ENCODE measurements at places on chromosomes 4 and X. TPM values are rescaled to one million over a fixed set of nuclear protein-coding genes. Genes with fewer than 3 reads are reported as not detected.

GRCh38 chrX:2446815-2447214 is 54.0 kb downstream of the DHRSX start:
- no peak overlapping the region for H3K27ac ChIP-seq
- H3K4me1 ChIP-seq, result no peaks in the 10 kb centered on the region
- no peaks in the 10 kb centered on the region for H3K36me3 ChIP-seq
- H3K27me3 ChIP-seq, result no peaks in the 10 kb centered on the region
- no peak overlapping the region for H3K4me3 ChIP-seq
- no peak for DNase-seq

GRCh38 chrX:63506320-63506719 is 155.2 kb upstream of the SPIN4 start:
- DNase-seq, result peak; percentile 44
- H3K4me1 ChIP-seq, result peaks cover 21% of the 10 kb centered on the region
- H3K27me3 ChIP-seq, result no peaks in the 10 kb centered on the region
- no peak overlapping the region for H3K4me3 ChIP-seq
- no peaks in the 10 kb centered on the region for H3K36me3 ChIP-seq

GRCh38 chrX:24676403-24677024 is 17.2 kb upstream of the POLA1 start:
- DNase-seq, result peak; percentile 37
- H3K4me1 ChIP-seq, result no peaks in the 10 kb centered on the region
- H3K27ac ChIP-seq, result no peak overlapping the region

- H3K4me3 ChIP-seq, result no peak overlapping the region
- no peak overlapping the region for H3K27ac ChIP-seq
- H3K4me1 ChIP-seq, result peaks cover 2% of the 10 kb centered on the region
- DNase-seq, result peak; percentile 71
- no peaks in the 10 kb centered on the region for H3K36me3 ChIP-seq
- H3K27me3 ChIP-seq, result peaks cover 3% of the 10 kb centered on the region
Measured at GRCh38 chr4:68175562-68176155, 46.0 kb upstream of the TMPRSS11F start.

- H3K4me3 ChIP-seq, result no peak overlapping the region
- no peaks in the 10 kb centered on the region for H3K4me1 ChIP-seq
- no peaks in the 10 kb centered on the region for H3K27me3 ChIP-seq
- no peak overlapping the region for H3K27ac ChIP-seq
Measured at GRCh38 chrX:52574416-52575275, 57.8 kb upstream of the XAGE1B start.

DNA sequence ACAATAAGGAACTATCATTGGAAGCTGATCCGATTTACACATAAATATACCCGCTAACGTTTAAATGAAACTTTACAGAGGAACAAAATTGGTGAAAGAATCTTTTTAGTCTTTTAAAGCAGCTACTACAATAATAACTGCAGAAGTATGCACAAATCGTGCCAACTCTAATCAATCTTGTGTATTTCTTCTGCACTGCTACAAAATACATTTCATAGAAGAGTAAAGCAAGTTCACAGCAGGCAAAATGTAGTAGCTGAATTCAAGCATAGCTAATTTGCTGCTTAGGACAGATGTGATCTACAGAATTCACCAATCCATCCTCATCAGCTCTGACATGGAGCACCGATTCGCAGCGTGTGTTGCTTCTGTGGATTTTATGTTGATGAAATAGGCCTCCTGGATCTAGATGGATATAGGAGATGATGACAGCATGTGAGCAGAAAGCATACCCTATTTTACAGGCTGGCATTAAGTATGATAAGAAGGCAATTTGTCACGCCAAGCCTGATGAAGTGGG is 367.3 kb upstream of the FGF13 start:
- no peaks in the 10 kb centered on the region for H3K36me3 ChIP-seq
- H3K27ac ChIP-seq, result peak overlapping the region; percentile 94
- H3K4me1 ChIP-seq, result peaks cover 22% of the 10 kb centered on the region
- DNase-seq, result no peak
- no peaks in the 10 kb centered on the region for H3K27me3 ChIP-seq
- H3K4me3 ChIP-seq, result no peak overlapping the region

DNA sequence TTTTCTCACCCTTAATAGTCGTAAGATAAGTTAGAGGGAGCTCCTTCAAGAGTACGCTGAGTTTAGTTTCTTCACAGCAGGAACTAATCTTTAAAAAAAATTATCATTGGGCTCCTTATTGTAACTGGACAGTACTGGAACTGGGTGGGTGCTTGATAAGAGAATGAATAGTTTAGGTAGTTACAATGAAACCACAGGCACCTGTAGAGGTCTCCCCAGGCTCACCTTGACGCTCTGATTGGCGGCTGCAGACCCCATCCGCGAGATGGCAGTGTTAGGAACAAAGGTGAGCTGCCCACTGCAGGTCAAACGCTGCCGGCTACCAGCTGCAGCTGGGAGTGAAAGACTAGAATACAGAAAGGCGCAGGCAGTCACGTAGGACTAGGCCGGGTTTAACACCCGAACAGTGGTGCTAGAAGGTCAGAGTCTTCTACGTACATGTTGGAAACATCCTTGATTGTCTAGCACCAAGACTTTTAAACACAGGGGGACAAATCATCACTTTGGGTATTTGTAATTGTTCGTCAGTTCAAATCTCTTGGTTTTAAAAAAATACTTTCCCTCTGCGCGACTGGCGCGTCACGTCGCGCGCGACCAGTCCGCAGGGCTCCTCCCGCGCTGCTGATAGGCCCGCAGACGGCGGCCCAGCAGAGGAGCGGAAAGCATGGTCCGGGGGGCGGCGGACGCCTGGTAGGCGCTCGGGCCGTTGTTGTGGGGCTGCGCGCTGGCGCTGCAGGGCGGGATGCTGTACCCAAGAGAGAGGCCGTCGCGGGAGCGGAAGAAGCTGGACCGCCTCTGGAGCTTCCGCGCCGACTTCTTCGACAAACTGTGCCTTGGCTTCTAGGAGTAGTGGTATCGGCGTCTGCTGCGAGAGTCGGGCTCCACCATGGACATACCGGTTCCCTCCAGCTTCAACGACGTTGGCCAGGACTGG is 45.6 kb downstream of the SMARCA5 start:
- peak; percentile 90 for DNase-seq
- peaks cover 12% of the 10 kb centered on the region for H3K36me3 ChIP-seq
- peaks cover 6% of the 10 kb centered on the region for H3K4me1 ChIP-seq
- peak overlapping the region; percentile 56 for H3K27ac ChIP-seq
- peak overlapping the region; percentile 77 for H3K4me3 ChIP-seq
- H3K27me3 ChIP-seq, result no peaks in the 10 kb centered on the region

DNA sequence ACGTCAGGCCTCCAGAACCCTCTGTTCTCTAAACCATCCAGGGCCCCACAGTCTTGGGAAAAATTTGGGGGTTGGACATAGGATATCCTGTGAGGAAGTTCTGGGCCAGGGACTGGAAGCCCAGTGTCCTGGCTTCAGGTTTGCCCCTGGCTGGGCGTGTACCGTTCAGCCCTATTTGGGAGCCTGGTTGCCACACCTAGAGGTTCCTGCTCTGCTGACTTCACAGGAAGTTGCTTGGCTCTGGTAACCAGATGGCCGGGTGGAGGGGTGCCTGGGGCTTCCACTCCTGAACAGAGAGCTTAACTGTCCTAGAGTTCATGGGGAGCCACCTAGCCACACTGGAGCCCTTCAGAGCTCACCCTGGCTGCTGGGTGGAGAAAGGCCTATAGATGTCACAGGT is 1.1 kb downstream of the TAFAZZIN start:
- DNase-seq, result peak; percentile 19
- peak overlapping the region; percentile 76 for H3K27ac ChIP-seq
- no peaks in the 10 kb centered on the region for H3K27me3 ChIP-seq

- no peaks in the 10 kb centered on the region for H3K27me3 ChIP-seq
- H3K4me1 ChIP-seq, result peaks cover 21% of the 10 kb centered on the region
- DNase-seq, result peak; percentile 72
- H3K4me3 ChIP-seq, result no peak overlapping the region
- H3K36me3 ChIP-seq, result no peaks in the 10 kb centered on the region
Measured at GRCh38 chr4:168221301-168221700, 97.3 kb downstream of the DDX60 start.

DNA sequence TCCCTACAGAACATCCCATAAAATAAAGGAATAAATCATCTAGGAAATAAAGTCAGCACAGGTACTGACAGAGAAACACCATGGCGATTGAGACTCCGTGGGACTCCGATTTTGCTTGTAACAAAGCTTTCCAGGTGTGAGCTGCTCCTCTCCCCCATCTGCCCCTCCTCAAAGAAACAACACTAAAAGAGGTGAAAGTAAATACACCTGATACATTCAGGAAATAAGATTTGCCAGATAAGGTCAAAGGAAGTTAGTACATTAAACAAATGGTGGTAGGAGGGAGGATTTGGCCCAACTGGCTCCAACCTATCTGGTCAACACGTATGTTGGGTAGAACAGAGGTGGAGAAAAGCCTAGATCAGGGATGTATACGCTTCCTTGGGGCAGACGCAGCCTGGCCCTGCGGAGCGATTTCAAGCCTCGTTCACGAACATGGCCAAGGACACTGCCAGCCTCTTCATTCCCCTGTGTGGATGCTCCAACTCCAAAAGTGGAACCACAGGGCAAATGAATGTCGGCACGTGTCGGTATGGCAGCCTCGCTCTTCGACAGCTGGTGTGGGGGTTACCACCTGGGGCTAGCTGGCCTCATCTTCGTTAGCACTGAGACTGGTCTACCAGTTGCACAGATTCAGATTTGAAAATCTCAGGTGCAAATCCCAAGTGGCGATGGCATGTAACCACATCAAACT is 162.5 kb downstream of the AFAP1 start:
- H3K27ac ChIP-seq, result no peak overlapping the region
- no peak overlapping the region for H3K4me3 ChIP-seq
- H3K36me3 ChIP-seq, result peaks cover 80% of the 10 kb centered on the region
- no peak for DNase-seq

DNA sequence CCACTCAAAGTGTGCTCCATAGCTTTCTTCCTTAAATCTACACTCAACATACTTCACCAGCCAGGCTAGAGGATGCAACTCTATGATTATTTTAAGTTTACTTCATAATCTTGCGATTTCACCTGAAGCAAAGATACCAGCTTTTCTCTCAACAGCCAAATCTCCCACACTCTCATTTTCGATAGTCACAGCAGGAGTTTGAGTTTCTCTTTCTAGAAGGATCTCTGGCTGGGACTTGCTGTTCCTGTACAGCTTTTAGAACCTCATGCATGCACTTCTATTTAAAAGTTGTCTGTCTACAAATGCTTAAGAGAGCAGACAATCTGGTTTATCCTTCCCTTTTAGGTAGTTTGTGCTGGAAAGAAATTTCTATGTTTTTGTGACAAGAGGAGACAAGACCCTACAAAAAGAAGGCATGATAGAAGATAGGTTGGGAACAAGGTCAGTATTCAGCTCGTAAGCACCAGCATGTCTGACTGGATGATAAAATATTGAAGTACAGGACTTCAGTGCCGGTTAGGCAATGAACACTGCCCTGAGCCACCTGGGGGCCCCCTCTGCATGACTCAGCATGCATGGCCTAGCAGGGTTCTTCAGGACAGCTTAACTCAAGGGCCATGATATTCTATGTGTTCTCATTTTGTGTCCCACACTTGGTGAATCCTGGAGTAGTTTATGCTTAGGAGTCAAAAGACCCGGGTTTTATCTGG is 65.6 kb downstream of the ATXN3L start:
- DNase-seq, result peak; percentile 36
- H3K36me3 ChIP-seq, result no peaks in the 10 kb centered on the region
- H3K4me3 ChIP-seq, result no peak overlapping the region
- no peaks in the 10 kb centered on the region for H3K27me3 ChIP-seq
- H3K4me1 ChIP-seq, result peaks cover 22% of the 10 kb centered on the region

GRCh38 chr4:38503689-38504395 is 160.2 kb upstream of the KLF3 start:
- H3K4me3 ChIP-seq, result no peak overlapping the region
- no peak for DNase-seq
- peaks cover 5% of the 10 kb centered on the region for H3K4me1 ChIP-seq
- no peaks in the 10 kb centered on the region for H3K36me3 ChIP-seq
- peaks cover 4% of the 10 kb centered on the region for H3K27me3 ChIP-seq

- peaks cover 3% of the 10 kb centered on the region for H3K4me1 ChIP-seq
- H3K27me3 ChIP-seq, result no peaks in the 10 kb centered on the region
- H3K36me3 ChIP-seq, result no peaks in the 10 kb centered on the region
- DNase-seq, result no peak
- H3K27ac ChIP-seq, result no peak overlapping the region
Measured at GRCh38 chr4:94344457-94344856, 1.8 kb upstream of the HPGDS start.

GRCh38 chrX:54934890-54935289 is 14.3 kb downstream of the TRO start:
- no peak for DNase-seq
- no peaks in the 10 kb centered on the region for H3K4me1 ChIP-seq
- no peak overlapping the region for H3K4me3 ChIP-seq
- H3K27me3 ChIP-seq, result no peaks in the 10 kb centered on the region

DNA sequence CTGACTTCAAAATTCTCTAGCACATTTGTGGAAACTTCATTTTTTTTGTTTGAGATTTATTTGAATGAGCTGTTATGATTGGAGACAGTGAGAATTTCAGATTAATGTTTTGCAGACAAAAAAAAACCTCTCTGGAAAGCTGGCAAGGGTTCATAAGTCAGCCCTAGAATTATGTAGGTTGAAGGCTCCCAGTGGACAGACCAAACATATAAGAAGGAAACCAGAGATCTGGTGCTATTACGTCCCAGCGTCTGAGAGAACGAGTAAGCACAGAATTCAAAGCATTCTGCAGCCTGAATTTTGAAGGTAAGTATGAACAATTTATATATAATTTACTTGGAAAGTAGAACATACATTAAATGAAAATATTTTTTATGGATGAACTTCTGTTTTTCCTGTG is at the start of gene AGTR2:
AGTR2 (plus strand) TSS at position 234 of the 400 bp plus-strand sequence. CDS start 1,537 bp downstream, outside the sequence.
- no peaks in the 10 kb centered on the region for H3K36me3 ChIP-seq
- H3K27ac ChIP-seq, result no peak within 1 kb of the TSS
- H3K4me3 ChIP-seq, result no peak within 1 kb of the TSS
- no peak for DNase-seq
- no peaks in the 10 kb centered on the region for H3K4me1 ChIP-seq
- H3K27me3 ChIP-seq, result no peaks in the 10 kb centered on the region

ANK2 gene
- total RNA-seq, result 53.1 TPM

PJA1 gene
- total RNA-seq, result 25.2 TPM

GAGE2A gene
- not detected for total RNA-seq

MAGEA10 gene
- total RNA-seq, result not detected

ZBTB33 gene
- 11.6 TPM for total RNA-seq

AVPR2 gene
- total RNA-seq, result not detected

INPP4B gene
- 39.2 TPM for total RNA-seq

RAB9B gene
- 0.89 TPM for total RNA-seq

COX7B gene
- total RNA-seq, result 209 TPM

VEGFD gene
- not detected for total RNA-seq

PDE5A gene
- total RNA-seq, result 13.8 TPM

GPRIN3 gene
- not detected for total RNA-seq

MGARP gene
- 2.4 TPM for total RNA-seq

CFP gene
- total RNA-seq, result 1.4 TPM

PIGA gene
- total RNA-seq, result 8.9 TPM

CDKL2 gene
- total RNA-seq, result not detected

CPZ gene
- 13.4 TPM for total RNA-seq

TREX2 gene
- 0.76 TPM for total RNA-seq

SCD5 gene
- 39.8 TPM for total RNA-seq

Data from GM23248 (cell line).